Activated naive CD4-positive, alpha-beta T cell treated with anti-CD3 and anti-CD28 coated beads for 36 hours (primary cell): ENCODE measurements at places on chromosomes 12 and 14. TPM values are rescaled to one million over a fixed set of nuclear protein-coding genes. Genes with fewer than 3 reads are reported as not detected.

- no peak for DNase-seq
These were observed 187.0 kb upstream of the FOXN3 start for GRCh38 chr14:89603938-89604480.

- DNase-seq, result no peak
These were observed 31.0 kb downstream of the ARF6 start for GRCh38 chr14:49923881-49924280.

- DNase-seq, result no peak
These were observed 3.1 kb downstream of the SERPINA4 start for GRCh38 chr14:94564381-94564780.

DNA sequence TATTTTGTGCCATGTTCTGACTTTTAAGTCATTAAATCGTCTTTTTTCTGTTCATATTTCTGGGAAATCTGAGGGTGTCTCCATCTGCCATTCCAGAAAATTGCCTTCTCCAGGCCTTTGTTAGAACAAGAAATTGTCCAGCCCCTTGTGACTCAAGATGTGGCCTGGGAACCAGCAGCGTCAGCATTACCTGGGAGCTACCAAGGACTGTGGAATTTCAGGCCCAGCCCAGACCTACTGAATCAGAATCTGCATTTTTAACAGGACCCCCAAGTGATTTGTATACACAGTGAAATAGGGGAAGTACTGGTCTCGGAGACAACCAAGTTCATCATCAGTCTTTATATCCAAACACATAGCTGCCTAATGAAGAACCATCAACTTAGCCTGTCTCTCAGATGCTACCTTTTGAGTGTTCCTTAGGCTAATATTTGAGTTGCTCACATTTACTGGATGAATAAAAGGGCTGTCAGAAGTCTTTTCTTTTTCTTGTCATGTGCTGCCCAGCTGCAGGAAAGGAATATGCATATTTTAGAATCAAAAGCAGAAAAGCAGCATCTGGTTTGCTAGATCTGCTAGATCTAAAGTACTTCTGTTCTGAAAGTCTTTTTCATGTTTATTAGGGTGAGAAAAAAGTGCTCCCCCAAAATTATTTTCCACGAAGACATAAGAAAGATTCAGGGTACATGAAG, 21.2 kb downstream of the GPHB5 start:
- DNase-seq, result no peak

- no peak for DNase-seq
These were observed 13.7 kb downstream of the CFL2 start for GRCh38 chr14:34700622-34701130.

DNA sequence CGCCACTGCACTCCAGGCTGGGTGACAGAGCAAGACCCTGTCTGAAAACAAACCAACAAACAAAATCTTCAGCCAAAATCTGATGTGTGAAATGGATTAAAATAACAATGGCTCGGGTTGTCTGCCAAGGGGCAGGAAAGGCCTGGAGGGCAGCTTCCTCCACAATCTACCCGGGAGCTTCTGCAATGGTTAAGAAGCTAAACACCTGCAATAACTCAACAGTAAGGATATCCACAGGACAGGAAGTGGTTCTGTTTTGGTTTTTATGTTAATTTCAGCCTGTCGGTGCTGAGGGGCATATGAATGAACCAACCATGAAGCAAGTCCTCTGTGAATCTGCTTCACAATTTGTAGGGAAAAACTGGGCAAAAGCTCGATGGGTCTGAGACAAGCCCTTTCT, 34.4 kb downstream of the RAD52 start:
- no peak for DNase-seq

DNA sequence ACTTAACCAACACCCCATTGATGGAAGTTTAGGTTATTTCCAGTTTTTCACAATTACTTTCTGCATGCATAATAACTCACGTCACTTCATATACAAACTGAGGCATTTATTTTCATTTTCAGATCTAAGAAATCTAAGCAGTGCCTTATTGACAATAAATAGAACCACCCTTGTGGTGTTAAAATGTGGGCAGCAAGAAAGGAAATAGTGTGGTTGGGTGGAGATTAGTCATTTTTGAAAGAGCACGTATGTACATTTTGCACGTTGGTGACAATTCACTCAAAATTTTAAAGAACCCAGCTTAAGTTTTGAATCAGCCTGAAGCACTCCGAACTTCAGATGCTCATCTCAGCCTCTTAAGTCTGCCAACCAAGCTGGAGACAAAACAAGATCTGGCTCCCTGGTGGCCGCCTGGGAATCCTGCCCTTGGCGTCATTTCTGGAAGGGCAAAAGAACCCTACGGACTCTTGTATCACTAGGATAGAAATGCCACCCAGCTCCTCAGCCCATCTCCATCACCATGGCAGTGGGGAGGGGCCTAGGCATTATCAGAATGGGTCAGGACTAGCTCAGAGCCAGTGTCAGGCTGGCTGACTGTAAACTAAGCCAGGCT, 89.5 kb upstream of the BCL2L14 start:
- peak; percentile 72 for DNase-seq

DNA sequence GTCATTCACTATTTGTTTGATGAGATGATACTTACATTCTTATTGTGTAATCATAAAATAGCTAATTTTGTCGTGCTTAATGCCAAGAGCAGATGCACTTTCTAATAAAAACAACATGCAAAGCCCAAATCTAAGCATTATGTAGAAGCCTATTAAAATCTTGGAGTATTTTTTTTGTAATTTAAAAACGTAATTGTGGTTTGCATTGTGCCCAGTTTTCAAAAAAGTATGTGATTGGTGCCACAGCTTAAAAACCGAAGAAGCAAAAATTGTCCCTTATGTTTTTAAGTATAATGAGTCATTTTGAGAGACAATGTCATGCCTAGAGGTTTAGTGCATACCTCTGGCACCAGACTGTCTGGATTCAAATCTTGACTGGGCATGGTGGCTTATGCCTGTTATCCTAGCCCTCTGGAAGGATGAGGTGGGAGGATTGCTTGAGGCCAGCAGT, 464.8 kb upstream of the RGS6 start:
- no peak for DNase-seq

- no peak for DNase-seq
These were observed 465.0 kb upstream of the ATP2B1 start for GRCh38 chr12:90173499-90174197.

- DNase-seq, result no peak
These were observed 102.5 kb downstream of the LGMN start for GRCh38 chr14:92645841-92646478.

- peak; percentile 93 for DNase-seq
These were observed 576 bp downstream of the SYNE3 start for GRCh38 chr14:95515596-95516552.

DNA sequence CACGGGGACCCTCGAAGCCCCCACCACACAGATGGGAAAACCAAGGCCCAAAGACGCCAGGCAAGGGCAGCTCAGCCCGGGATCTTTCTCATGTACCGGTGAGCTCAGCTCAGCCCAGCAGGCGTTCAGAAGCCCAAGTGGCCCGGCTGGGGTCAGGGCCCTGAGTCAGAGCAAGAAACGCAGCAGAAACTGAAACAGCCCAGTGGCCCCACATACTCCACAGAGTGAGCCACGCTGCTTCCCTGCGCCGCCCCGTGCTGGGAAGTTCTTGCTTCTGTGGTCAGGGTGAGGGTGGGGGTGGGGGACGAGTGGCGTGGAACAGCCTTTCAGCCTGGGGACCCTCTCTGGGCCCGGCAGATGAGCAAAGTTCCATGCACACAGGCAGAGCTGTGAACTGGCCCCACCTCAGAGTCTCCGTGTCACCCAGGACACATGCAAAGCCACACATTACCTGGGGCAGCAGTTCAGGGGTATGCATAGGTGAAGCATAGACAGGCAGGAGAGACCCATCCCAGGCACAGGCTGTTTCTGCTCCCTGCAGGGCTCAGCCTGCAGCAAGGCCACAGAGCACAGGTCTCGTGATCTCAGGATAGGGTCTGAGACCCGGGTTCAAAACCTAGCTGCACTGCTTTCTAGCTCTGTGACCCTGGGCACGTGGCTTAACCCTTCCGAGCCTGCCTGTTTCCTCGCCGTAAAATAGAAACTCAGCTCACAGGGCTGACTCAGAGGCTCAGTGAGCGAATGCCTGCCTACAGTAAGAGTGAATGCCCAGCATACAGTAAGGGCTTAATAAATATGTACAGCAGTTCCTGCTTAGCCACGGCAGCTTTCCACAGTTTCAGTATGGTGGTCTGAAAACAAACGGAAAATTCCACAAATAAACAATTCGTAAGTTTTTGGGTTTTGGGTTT, 21.6 kb downstream of the NCOR2 start:
- peak; percentile 55 for DNase-seq

DNA sequence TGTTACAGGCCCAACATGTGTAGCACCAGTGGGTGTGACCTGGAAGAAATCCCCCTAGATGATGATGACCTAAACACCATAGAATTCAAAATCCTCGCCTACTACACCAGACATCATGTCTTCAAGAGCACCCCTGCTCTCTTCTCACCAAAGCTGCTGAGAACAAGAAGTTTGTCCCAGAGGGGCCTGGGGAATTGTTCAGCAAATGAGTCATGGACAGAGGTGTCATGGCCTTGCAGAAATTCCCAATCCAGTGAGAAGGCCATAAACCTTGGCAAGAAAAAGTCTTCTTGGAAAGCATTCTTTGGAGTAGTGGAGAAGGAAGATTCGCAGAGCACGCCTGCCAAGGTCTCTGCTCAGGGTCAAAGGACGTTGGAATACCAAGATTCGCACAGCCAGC, 8.6 kb downstream of the BCL2L14 start:
- no peak for DNase-seq

DNA sequence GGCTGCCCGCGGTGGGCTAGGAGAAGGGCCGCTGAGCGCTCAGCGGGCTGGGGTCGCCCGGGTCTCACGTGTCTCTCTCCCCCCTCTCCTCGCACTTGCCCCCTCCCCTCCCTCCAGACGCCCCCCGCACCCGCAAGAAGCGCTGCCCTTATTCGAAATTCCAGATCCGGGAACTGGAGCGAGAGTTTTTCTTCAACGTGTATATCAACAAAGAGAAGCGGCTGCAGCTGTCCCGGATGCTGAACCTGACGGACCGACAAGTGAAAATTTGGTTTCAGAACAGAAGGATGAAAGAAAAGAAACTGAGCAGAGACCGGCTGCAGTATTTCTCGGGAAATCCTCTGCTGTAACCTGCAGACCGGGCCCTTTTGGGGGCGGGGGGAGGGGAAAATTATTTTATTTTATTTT, 314 bp upstream of the HOTAIR start:
- no peak for DNase-seq

GRCh38 chr14:65709576-65709975, 297.0 kb downstream of the FUT8 start:
- no peak for DNase-seq

KRT79 gene
- total RNA-seq, result not detected

ASCL1 gene
- total RNA-seq, result not detected

RIPK3 gene
- 7.6 TPM for total RNA-seq

AKAP6 gene
- 2.4 TPM for total RNA-seq

CYP27B1 gene
- 5.4 TPM for total RNA-seq

IFNG-AS1 gene
- 1.2 TPM for total RNA-seq

CCDC85C gene
- total RNA-seq, result 11.3 TPM

RASSF3 gene
- total RNA-seq, result 43.8 TPM

GLIPR1L1 gene
- total RNA-seq, result not detected

RTN1 gene
- total RNA-seq, result not detected

MMP19 gene
- not detected for total RNA-seq

GALNT8 gene
- total RNA-seq, result 0.26 TPM
